Upper lobe of left lung (tissue), 6 donors: ENCODE measurements at places on chromosomes 7 and 10. TPM values are rescaled to one million over a fixed set of nuclear protein-coding genes. Genes with fewer than 3 reads are reported as not detected.

DNA sequence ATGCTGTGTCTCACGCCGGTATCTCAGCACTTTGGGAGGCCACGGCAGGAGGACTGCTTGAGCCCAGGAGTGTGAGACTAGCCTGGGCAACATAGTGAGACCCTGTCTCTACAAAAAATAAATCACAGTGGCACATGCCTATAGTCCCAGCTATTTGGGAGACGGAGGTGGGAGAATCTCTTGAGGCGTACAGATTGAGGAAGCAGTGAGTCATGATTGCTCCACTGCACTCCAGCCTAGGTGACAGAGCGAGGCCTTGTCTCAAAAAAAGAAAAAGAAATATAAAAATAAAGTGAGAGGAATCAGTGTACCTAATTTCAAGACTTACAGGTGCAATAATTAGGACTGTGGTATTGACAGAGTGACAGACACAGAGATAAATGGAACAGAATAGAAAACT is 23.9 kb downstream of the SLC25A40 start:
- DNase-seq = no peak

DNA sequence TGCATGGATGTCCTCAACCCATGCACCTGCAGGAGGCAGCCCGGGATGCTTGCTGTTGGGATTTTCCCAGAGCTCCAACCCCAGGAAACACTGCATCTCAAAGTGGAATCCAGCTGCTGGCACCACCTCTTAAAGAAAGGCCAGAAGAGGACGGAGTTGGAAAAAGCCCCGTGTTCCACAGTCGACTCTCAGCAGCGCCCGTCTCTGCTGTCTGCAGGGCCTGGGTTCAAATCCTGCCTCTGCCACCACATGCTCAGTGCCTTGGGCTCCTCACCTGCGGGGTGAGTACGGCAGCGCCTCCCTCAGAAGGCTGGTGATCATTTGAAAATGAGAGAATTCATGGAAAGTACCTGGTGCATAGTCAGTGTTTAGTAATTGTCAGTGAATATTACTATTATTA is 65.6 kb upstream of the ZNF716 start:
- no peak for DNase-seq

- DNase-seq = no peak
Measured at GRCh38 chr7:139683137-139683921, 94.5 kb downstream of the HIPK2 start.

DNA sequence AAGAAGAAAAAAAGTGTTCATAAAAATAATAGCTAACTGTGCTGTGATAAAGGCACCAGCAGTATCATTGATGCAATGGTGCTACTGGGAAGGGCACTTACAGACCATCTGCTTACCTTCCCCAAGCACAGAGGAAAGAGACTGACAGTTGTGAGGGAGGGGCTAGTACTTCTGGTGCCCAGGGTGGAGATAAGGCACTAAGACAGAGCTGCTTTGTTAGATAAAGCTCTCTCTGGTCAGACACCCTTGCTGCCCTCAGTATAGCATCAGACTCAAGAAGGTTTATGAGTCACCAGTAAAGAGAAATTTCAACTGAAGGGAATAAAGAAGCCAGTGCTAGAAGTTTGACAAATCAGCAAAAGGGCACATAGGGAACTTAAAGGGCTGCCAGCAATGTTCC is 325.6 kb downstream of the HPSE2 start:
- DNase-seq = no peak

GRCh38 chr10:133306941-133307379 is 1.7 kb downstream of the TUBGCP2 start:
- no peak for DNase-seq

GRCh38 chr7:64515330-64515729 is 47.5 kb downstream of the ZNF680 start:
- DNase-seq = no peak

- DNase-seq = no peak
Measured at GRCh38 chr10:3886641-3887251, 101.7 kb upstream of the KLF6 start.

DNA sequence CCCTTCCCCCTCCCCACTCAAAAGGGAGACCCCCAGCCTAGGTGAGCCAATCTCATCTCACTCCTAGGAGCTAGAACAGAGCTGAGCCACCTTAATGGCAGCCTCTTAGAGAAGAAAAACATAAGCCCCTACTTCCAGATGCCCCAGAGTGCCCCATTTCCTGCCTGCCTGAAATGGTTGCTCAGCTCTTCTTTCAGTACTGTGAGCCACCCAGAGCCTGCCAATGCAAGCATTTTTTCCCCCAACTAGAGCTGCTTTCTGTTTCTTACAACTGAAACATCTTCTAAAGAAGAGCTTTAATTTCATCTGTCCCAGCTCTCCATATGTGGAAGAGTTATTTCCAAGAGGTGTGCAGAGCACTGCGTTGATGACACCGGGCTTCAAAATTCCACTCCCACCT is 136.7 kb downstream of the PLPP4 start:
- no peak for DNase-seq

- no peak for DNase-seq
Measured at GRCh38 chr10:35442028-35442427, 105.7 kb downstream of the CCNY start.

GRCh38 chr10:102435529-102436233 is 3.3 kb upstream of the CUEDC2 start:
- no peak for DNase-seq

DNA sequence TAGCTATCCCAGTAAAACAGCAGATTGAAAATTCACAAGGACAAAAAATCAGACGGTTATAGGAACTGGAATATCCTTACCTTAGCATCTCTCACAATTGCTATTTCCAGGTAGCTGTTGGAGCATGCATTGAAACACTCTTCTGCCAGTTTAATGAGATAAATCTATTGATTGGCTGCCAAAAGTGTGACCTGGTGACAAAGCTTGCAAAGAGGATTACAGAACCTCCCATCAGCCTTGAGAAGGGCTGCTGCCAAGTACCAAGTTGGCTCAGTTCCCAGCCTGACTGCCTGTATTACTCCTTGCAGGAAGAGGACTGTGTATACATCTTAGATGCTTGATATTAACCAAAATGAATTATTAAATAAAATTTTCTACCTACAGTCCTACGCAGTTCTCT is 5.1 kb downstream of the PRLHR start:
- DNase-seq = no peak

GRCh38 chr7:138662076-138662990 is 38.8 kb downstream of the SVOPL start:
- DNase-seq = no peak

DNA sequence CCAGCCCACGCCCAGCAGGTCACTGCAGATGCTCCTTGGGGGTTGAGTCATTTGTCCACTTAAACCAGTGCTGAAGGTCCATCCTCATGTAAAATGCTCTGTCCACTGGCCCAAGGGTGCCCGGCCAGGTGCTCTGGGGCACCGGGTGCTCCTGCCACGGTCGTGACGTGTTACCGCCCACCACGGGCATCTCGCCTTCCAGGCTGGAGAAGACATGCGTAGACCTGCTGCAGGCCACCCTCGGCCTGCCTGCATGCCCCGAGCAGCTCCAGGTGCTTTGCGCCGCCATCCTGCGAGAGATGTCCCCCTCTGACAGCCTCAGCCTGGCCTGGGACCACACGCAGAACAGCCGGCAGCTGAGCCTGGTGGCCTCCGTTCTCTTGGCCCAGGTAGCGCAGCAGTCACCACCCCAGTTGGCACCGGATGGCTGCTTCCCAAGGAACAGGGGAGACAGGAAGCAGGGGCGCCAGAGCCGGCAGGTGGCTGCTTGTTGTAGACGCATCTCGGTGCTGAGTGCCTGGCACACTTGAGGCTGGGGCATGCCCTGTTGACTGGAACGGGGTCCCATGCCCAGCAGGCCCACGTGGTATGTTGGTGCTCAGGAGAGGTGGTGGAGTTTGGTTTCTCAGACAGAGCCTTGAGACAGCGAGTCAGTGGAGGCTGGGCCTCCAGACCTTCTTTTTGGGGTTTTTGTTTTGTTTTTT is 6.1 kb downstream of the AP5Z1 start:
- peak; percentile 75 for DNase-seq

DNA sequence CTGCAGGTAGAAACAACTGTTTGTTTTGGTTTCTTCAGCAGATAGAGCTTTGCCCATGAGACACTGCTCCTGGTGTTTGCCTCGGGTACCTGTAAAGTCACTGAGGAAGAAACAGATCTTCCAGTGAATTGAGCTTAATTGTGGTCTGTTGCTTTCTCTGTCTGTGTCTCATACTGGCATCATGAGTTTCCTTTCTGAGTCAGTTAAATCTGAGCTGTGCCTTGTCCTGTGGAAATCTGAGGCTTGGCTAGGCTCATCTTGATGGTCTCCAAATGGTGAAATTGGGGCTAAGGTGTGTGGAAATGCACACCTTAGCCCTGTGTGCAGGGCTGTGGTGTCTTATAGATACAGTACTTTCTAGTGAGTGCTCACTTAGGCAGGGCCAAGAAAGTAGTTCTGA is 67.4 kb downstream of the GBF1 start:
- no peak for DNase-seq

DNA sequence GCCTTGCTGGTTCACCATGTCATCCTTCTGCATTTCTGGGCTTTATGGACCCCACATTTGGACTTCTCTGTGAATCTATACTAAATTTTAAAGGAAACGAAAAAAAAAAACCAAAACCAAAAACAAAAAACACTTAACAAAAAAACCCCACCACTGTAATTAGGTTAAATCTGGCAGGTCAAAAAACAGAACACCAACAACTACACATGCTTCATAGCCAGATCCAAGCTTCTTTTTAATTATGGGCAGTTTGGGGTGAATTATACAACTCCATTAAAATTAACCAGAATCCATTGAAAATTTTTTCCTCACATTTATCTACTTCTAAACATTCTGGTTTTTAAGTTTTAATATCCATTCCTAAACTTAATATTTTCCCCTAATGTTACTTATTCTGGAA is 58.4 kb downstream of the CDK6 start:
- DNase-seq = no peak

DNA sequence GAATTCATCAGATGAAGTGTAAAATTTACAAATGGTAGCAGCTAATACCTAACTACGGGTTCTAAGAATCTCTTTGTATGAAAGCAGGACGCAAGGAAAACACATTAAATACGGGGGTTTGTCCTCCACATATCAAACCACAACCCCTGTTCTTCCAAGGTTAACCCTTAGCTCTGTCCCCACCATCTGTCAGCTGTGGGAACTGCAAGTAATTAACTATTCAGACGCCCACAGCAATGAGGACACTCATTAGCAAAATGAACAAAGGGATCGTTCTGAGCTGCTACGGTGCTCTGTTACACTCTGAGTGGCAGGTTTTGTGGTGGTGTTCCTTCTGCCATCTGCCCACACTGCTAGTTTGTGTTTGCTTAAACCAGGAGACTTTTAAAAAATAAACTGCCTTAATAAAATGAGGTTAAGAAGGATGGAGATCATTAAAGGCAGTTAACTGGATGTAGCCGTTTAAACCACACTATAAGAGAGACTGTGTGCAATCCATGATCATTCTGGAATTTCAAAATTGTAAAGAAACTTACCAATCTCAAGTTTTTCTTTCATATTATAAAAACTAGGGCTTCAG is 51.4 kb downstream of the C10orf67 start:
- DNase-seq = no peak

GRCh38 chr10:13087986-13088618 is 11.9 kb upstream of the OPTN start:
- DNase-seq = no peak

DNA sequence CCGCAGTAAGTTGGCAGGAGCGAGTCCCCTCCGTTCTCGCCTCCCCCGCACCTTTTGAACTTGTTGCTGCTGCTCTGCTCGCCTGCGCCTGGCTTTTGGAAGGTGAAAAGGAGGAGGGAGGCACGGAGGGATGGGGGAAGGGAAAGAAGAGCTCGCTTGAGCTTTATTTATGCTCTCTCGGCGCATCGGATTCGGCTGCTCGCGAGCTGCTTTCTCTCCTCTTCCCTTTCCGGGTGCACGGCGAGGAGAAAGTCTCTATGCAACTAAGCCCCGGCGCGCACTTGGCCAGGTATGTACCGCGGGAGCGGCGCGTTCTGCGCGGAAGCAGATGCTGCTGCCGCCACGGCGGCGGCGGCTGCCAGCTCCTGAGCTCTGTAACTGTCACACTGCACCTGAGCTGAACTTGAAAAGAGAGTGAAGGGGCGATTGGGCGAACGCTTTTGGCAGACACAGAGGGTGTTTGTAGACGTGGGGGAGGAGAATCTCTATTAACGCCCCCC is 551 bp downstream of the KCND2 start:
- DNase-seq = peak; percentile 79

DNA sequence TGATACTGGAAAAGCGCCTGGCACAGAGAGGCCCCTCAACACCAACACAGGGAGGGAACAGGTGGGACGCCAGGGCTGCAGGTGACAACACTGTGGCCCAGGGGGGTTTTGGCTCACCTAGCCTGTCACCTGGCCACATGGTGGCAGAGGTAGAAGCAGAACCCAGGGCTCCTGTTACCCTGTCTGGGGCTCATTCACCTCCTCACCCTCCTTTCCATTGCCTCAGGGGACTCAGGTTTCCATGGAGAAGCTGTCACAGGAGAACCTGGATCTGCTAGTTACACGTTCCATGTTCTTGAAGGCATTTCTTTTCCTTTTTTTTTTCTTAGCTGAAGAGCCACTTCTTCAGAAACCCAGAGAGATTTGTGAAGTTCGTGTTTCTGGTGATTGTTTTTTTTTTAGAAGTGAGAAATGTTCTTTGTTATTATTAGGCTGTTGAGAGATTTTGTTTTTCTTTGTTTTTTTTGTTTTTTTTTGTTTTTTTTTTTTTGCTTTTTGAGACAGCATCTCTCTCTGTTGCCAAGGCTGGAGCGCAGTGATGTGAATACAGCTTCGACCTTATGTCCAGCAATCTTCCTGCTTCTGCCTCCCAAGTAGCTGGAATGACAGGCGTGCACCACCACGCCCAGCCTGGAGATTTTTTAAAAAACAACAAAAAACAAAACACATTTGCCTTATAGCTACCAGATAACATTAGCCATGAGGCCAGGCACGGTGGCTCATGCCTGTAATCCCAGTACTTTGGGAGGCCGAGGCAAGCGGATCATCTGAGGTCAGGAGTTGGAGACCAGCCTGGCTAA is 16.0 kb downstream of the DENND2A start:
- DNase-seq = no peak

- no peak for DNase-seq
Measured at GRCh38 chr10:17880601-17881000, 71.1 kb upstream of the SLC39A12 start.

DNA sequence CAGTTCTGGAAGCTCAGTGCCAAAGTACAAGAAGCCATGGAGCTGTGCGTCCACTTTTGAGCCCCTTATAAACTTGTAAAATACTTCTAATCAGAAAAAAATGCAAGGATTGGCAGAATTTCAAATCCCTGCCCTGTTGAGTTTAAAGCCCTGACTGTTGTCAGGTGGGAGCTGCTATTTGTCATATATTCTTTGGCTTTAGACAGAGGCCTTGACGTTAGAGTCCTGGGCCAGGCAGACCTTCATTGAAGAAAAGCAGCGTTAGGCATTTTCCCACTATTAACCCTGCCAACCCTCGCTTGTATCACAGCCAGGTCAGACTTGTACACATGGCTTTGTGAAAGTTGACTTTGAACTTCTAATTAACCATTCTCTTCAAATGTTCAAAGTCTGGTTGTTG is 155.4 kb downstream of the TWIST1 start:
- no peak for DNase-seq

CHST15 gene
- 27.2 TPM for total RNA-seq

RNF148 gene
- total RNA-seq = 10.9 TPM

LAMB1 gene
- 163 TPM for total RNA-seq

PLPP4 gene
- total RNA-seq = not detected

TECTB gene
- total RNA-seq = not detected

SPDYE1 gene
- not detected for total RNA-seq

GIMAP7 gene
- total RNA-seq = 35.1 TPM

ATG9B gene
- total RNA-seq = 0.98 TPM

VGF gene
- not detected for total RNA-seq
